Glomerular endothelial cell (primary cell): ENCODE measurements at places on chromosomes 3 and 15. TPM values are rescaled to one million over a fixed set of nuclear protein-coding genes. Genes with fewer than 3 reads are reported as not detected.

The CLRN1 gene
- total RNA-seq: not detected in 2 replicates

The ZNF80 gene
- total RNA-seq: not detected in 2 replicates

The OR5K2 gene
- not detected in 2 replicates for total RNA-seq

The C3orf62 gene
- total RNA-seq: 2.3 and 5.8 TPM in 2 replicates

The CORO2B gene
- 7.8 and 10.9 TPM in 2 replicates for total RNA-seq

The ZCWPW2 gene
- total RNA-seq: 0.18 TPM in 1 of 2 replicates, not detected in the other

The MESP2 gene
- total RNA-seq: 0.15 TPM in 1 of 2 replicates, not detected in the other
